ENCODE measurements at places on chromosomes 4 and X.
A peak's percentile ranks its signal among the peaks of the same experiment; 100 is the strongest.

GRCh38 chr4:61505773-61506685 is 305.9 kb downstream of the ADGRL3 start:
- no peak for DNase-seq

DNA sequence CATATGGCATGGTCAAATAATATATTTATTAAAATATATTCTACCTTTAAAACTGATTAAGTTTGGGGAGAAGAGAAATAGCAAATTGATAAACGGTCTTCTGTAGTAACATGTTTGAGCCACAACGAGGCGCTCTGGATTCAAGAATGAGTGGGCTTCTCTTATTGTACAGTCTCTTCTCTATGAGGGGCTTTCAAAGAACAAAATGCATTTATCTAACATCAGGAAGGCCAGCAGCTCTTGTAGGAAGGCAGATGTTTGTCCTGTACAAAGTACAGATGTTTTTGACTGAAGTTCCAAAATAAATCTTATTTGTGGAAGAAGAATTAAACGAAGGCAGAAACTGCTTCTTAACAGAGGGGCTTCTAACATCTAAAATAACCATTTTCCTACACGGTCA is 153.6 kb downstream of the RASL11B start:
- peak; percentile 9 for DNase-seq

- DNase-seq: no peak
Measured at GRCh38 chr4:72283357-72283756, 251.6 kb downstream of the NPFFR2 start.

DNA sequence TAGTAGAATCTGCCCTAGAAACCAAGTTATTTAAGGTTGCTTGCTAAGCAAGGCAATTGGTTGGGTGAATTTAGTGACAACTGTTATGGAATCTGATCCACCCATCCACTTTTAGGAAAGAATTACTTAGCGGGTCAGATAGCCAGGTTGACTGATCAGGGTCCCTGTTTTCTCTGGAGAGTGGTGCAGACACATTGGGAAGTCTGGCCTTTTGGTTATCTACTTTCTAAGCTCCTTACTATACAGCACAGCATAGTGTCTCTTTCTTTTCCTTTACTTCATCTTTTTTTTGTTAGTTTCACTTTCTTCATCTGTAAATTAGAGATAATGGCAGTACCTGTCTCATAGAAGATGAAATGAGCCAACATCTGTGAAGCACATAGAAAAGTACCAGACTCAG is 7.4 kb downstream of the HERC3 start:
- no peak for DNase-seq

DNA sequence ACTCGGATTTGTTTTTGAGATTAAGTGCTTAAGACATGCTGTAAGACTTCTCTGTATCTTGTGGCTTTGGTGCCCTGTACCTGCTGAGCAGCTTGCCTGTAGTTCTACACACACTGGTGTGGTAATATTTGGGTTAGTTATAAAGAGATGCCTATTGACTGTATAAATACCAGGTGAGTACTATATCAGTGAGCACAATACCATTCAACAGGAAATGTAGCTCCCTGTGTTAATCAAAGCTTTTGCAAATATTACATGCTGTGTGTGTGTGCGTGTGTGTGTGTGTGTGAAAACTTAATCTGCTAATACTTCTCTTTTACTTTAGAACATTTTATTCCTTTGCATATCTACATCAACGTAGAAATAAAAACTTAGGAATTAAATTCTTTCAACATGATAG is 30.1 kb downstream of the MYOZ2 start:
- no peak for DNase-seq

- DNase-seq: no peak
Measured at GRCh38 chr4:10466161-10466560, 8.9 kb upstream of the ZNF518B start.

GRCh38 chr4:52376132-52376704 is 282.9 kb downstream of the USP46 start:
- peak; percentile 51 for DNase-seq

DNA sequence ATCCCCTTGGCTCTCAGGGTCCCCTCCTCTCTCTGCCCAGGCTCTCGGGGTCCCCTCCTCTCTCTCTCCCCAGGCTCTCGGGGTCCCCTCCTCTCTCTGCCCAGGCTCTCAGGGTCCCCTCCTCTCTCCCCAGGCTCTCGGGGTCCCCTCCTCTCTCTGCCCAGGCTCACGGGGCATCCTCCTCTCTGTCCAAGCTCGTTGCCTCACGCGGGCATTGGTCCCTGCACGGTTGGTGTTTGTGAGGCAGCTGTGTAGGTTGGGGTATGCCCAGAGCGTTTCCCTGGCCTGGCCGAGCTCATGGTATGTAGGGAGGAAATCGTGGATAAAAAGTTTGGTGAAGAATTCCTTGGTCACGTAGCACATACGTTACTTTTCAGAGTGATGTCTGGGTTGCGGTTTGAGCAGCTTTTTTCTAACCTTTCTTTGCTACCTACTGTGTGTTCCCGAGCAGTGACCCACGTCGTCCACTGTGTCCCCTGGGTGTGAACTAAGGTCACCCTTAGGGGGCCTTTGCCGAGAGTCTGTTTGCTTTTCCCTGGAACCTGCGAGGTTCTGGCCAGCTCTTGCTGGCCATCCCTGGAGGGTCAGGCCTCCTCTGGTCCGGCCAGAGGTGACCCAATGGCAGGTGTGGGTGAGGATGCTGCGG is 36.6 kb downstream of the PCGF3 start:
- no peak for DNase-seq

GRCh38 chr4:46432923-46433322 is 43.0 kb upstream of the GABRA2 start:
- DNase-seq: peak; percentile 15

- no peak for DNase-seq
Measured at GRCh38 chr4:101145021-101145420, 202.3 kb downstream of the PPP3CA start.

GRCh38 chr4:66202870-66203269 is 532.6 kb upstream of the EPHA5 start:
- no peak for DNase-seq

DNA sequence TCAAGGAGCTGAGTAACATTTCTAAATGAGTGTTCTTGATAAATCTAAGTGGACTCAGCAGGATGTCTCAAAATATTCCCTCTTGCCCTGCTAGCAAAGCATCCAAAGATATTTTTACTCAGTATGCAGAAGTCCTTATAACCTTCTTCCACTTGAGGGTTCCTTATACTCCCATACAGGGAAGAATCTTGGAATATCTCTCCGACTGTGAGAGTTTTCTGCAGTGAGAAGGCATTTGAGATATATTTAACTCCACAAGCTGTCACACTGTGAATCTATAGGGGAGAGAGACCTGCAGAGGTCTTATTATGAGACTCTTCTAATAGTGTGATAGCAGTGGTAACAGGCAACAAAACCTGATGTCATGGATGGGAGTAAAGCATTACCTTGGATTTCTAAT is 1034.5 kb upstream of the PABPC4L start:
- no peak for DNase-seq

DNA sequence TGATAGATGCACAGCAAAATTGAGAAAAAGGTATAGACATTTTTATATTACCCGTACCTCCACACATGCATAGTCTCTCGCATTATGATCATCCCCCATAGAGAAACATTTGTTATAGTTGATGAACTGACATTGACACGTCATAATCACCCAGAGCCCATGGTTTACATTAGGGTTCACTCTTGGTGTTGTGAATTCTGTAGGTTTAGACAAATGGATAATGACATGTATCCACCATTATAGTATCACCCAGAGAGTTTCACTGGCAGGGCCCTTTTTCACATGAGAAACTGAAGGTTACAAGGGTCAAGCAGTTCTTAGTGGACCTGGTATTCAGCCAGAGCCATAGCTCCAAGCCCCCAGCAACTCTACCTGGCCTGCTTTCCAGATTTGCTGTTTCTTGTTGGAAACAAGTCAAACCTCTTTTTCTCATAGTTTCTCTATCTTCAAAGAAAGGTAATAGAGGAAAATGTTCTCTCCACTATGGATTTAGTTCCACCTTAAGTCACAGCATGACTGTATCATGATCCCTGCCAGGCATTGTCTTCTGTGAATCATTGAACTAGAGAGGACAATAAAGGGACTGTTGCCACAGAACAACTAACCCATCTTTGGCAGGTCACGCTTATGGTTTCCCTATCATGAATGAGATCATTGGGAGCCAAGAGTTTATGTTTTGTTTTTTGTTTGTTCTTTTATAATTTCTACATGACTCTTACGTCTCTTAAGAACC is 64.0 kb downstream of the HHIP start:
- no peak for DNase-seq

DNA sequence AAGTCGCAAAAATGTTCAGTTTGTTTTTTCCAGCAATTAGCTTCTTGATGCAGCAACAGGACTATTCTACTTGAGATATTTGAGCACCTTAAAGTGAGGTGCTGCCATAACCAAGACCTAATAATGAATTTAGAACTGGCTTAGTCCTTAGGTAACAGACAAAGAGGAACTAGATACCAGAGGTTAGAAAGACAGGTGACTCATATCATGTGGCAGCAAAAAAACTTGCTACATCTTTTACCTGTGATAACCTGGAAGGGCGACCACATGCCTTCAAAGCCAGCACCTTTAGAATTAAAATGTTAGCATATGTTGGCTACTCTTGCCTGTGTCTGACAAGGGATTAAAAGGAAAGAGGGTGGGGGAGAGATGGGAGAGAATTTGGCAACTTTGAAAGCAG is 90.4 kb downstream of the ARHGAP6 start:
- DNase-seq: no peak

- no peak for DNase-seq
Measured at GRCh38 chrX:49270249-49270921, 792 bp downstream of the PPP1R3F start.

- DNase-seq: peak; percentile 12
Measured at GRCh38 chr4:93710101-93710846, 118.3 kb upstream of the ATOH1 start.

DNA sequence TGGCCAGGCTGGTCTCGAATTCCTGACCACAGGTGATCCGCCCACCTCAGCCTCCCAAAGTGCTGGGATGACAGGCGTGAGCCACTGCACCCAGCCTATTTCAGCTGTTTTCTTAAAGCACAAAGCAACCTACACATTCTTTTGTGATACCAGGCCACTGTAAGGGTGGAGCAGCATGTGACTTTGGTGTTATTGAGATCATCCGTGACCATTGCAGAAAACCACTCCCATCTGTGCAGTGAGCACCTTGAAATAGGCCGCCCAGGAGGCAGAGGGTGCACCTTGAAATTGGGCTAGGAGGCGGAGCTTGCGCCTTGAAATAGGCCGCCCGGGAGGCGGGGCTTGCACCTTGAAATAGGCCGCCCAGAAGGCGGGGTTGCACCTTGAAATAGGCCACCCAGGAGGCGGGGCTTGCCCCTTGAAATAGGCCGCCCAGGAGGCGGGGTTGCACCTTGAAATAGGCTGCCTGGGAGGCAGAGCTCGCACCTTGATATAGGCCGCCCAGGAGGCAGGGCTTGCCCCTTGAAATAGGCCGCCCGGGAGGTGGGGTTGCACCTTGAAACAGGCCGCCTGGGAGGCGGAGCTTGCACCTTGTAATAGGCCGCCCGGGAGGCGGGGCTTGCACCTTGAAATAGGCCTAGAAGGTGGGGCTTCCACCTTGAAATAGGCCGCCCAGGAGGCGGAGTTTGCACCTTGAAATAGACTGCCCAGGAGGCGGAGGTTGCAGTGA is 9.0 kb upstream of the SLC25A6 start:
- no peak for DNase-seq

GRCh38 chr4:6268650-6269615 is 717 bp upstream of the WFS1 start:
- DNase-seq: no peak

- DNase-seq: no peak
Measured at GRCh38 chrX:9122519-9123245, 88.8 kb upstream of the FAM9B start.

DNA sequence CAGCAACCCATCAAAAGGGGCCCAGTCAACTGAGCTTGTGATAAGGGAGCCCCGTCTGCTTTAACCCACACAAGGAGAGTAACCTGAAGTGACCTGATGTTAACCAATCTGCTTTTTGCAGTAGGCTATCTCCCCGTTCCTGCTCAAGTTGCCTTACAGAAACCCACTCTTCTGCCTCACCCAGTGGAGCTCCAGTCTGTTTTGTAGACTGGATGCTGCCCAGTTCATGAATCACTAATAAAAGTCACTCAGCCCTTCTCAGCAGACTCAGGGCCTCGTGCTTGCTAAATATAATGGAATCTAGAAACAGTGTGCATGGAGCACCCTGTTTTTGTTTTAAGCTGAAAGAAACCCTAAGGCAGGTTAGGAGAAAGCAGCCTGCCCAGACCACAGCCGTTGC is 312.3 kb downstream of the FBXW7 start:
- DNase-seq: no peak

DNA sequence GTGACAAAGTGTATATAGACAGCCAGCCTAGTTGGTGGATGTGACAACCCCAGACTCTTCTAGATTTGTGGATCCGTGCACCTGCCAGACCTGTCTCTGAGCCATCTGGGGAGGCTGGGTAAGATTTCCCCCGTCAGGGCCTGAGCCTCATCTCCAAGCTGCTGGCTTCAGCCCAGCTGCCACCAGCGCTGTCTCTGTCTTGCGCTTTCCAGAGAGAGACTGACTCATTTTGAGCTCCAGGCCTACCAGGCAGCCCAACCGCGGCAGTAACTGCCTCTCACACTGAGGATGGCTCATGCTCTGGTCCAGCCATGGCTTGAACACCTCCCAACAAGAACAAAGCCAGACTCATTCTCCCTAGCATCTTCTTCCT is 26.4 kb downstream of the NOP14 start:
- no peak for DNase-seq

DNA sequence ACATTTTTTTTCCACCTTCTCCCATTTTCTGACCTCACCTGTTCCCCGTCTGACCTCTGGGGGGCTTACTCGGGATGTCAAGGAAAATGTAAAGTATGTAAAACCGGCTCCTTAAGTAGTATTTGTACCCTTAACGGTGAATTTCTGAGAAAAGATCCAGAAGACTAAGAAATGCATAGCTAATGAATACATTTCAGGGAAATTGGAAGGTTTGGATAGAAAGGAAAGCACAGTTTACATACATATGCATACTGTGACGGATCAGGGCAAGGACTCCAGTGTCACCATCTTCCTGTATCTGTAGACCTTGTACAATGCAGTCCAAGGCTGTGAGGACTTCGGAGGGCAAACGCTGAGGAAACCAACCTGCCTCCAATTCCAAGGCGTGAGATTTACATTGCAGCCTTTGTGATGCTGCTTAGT is 2185.9 kb upstream of the TENM3 start:
- no peak for DNase-seq

Measured in NCI-H460 (cell line).